ENCODE measurements at places on chromosomes 4 and X.

- DNase-seq: peak; percentile 58
These were observed 641.0 kb upstream of the PITX2 start for GRCh38 chr4:111263836-111264235.

- no peak for DNase-seq
These were observed 358.3 kb downstream of the MAGEB5 start for GRCh38 chrX:26574234-26574633.

DNA sequence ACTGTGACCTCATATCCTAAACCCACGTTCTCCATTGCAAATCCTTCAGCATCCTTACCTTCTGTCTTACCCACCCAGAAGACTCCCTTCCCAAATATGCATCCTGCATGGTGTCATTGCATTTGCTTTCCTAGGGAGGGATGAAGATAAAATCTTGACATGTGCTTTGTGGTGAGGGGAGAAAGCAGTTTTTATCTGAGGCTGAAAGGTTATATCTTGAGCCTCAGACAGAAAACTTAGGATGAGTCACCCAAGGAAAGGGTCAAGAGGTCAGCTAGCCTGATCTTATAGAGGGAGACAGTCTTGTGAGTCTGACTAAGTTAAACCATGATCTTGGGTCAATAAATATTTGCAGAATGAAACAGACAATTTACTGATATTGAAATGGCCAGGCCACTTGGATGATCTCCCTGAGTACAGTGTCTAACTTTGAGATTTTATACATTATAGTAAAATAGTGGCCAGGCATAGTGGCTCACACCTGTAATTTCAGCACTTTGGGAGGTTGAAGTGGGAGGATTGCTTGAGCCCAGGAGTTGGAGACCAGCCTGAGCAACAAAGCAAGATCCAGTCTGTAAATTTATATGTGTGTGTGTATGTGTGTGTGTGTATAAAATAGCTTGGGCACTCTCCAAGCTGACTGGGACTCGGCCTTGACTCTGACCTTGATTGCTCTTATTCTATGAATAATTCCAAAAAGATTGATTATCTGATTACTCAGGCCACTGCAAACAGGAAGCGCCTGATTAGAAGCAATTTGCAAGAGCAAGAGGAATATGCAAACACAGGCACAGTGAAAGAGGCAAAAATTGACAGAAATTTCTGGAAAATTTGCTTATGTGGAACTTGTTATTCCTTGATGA is 15.4 kb upstream of the FAM9C start:
- no peak for DNase-seq

DNA sequence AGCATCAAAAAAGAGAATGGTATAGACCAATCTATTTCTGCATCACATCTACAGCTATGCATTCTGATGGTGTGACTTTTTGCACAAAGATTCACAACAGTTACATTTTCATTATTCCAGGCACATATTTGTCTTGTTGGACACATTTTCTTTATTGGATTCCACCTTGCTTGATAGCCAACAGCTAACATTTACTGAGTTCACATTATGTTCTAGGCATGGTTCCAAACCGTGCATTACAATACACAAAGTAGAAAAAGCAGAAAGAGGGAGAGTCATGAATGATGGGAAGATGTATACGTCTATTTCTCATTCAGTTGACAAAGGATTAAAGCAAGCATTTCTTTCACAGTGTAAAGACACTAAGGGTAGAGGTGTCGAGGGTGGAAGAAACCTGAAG is 22.9 kb upstream of the CLGN start:
- no peak for DNase-seq

- peak; percentile 62 for DNase-seq
These were observed 8.3 kb upstream of the DLG3 start for GRCh38 chrX:70436343-70436742.

DNA sequence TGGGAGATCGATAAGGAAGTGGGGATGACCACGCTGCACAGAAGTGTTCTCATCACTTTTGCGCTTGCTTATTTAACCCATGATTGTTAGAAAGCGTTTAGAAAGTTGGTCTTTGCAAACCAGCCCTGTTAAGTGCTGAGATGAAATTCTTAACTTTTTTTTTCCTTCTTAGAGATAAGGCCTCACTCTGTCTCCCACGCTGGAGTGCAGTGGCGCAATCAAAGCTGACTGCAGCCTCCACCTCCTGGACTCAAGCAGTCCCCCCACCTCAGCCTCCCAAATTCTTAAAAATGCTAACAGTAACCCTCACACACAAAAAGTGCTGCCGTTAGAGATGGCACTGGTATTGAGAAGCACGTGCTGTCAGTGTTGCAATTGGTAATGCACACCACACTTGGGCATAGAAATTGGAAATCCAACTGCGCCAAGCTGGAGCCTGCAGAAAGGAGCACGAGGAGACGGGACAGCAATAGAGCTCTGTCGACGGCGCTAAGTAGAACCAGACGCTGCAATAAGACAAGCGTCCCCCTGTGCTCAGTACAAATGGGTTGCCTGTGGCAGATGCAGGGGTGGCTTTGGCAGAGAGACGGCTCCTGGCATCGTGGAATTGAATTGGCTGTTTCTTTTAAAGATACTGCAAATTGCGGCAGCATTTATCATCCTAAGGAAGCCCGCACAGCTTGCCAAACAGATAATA is 113.4 kb downstream of the TBL1X start:
- DNase-seq: no peak

Measured in posterior vena cava (tissue), 2 donors.